ENCODE measurements at places on chromosomes 13 and 19.
A peak's percentile ranks its signal among the peaks of the same experiment; 100 is the strongest.

DNA sequence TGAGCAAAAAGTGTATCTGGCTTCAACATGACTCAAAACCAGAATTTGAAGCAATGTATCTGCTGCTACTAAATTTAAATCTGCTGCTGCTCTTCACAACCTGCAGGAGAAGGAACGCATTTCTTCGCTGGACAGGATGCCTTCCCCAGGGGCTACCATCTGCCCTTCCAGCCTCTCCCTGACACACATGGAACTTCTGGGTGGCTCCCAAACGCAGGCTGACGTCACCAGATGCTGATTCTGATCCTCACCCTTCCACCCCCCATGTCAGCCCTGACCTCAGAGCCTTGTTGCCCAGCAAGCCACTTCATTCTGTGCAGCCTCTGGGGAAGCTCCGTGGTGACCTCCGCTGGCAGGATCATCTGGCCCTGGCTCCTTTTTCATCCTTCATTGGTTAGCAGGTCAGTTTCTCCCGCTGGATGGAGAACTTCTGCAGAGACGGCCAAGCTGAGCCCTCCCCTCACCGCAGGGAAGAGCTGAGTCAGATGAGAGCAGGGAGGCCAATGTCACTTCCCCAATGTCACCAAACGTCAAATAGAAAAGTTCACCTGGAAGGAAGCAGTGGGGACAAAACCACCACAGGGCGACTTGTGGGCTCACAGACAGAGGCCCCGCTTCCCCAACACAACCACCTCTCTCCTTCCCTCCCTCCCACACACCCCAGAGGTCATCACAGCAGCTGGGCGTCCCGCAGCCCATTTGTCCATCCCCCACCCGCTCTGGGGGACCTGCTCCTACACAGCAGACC lies 14.0 kb upstream of the RAB20 start:
- DNase-seq: no peak

DNA sequence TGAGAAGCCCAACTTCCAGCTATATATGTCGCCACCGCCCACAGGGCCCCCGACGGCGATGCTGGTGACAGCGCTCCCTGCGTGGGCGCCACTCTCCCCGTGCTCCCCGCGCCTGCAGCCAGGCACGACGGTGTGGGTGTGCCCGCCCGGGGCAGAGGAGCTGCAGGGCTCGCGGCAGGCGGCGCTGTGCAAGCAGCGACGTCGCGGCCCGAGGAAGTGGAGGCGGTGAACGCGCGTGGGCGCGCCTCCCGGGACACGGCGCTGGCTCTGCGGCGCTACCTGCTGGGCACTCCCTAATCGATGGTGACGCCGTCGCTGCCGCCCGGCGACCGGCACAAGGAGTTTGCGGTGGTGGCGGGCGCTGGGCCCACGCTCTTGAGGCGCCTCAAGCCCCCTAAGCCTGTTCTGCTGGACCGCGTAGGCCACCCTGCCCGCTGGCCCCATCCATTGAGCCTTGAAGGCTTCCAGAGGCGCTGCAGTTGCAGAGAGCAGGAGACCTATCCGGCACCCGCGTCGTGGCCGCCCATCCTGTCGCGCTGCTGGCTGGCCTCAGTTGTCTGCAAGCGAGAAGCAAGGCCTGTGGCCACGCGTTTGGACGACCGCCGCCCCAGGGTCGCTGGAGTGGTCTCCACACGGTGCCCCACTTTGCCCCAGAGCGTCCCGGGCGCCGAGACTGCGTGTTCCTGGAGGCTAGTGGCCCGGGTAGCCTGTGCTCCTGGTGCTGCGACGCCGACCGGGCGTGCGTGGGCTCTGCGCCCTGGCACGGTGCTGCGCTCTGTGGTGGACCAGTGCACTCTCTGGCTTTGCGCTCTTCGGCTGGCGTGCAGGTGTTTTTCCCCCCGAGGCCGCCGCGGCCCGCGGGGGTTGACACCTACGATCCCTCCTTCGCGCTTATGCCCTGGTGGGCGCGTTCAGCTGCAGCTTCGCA lies 23.1 kb downstream of the LRFN3 start:
- peak; percentile 68 for DNase-seq

DNA sequence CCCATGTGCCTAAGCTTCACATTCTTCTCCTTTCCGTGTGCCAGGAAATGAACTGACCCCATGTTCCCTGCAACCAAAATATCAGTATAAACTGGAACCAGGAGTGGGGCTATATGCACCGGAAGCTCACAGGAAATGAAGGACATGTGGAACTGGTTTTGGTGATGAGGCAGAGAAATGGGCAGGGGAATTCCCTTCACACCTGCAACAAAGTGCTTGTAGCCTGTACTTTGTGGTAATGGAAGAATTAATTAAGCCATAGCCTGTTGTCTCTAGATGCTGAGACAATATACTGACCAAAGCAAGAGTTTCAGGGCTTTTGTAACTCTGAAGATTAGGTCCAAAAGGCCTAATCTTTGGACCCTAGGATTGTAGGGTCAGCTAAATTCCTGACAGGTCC lies 15.5 kb upstream of the UGGT2 start:
- DNase-seq: no peak

GRCh38 chr13:50699874-50700663 lies 143.4 kb downstream of the DLEU7 start:
- DNase-seq: no peak

DNA sequence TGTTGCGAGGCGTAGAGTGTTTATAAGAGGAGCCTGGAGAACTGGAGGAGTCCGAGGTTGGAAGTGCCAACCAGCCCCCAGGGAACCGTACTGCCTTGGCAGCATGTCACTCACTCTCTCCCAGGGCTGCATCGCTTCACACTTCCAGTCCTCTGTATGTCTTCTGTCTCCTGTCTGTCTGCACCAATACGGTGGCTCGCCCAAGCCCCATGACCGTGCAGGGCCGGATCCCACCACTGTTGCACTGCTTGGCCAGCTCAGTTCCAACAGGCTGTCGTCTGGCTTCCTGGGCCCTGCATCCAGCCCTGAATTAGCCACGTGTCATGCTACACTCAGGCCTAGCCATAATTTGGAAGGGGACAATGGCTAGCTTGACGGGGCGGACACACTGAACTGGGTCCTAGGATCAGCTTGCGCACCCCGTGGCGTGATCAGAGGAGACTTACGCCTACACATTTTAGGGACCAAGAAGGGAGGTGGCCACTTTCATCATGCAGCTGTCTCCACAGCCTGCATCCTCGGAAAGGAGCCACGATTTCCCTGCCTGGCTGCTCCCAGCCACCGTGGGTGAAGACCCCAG lies 147.1 kb downstream of the URI1 start:
- no peak for DNase-seq

GRCh38 chr19:4916292-4917082 lies 7.2 kb downstream of the UHRF1 start:
- no peak for DNase-seq
